Stimulated activated CD4-positive, alpha-beta T cell treated with anti-CD3 and anti-CD28 coated beads, Interleukin-12 subunit alpha, Interleukin-12 subunit beta, amount 100 ng/mL, for 4 hours (primary cell): ENCODE measurements at places on chromosomes 2 and 18.

- no peak for DNase-seq
Observed at GRCh38 chr2:64779117-64779690, 125.5 kb upstream of the SERTAD2 start.

DNA sequence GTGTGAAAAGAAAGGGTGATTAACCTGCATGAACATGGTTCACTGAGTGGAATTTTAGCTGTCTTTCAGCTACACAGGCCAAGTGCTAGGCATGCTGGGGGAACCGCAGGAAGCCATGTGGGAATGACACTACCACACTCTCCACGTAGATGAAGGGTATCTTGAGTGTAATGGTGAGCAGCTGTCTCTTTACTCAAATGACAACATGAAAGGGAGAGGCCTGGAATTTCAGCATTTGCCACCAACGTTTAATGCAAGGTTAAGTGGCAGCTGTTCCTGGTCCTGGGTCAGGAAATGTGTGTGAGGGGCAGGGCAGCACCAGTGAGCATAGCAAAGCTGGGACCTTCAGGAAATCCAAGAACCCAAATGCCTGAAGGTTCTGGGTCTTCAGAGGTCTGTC lies 588.4 kb downstream of the SLC4A3 start:
- DNase-seq, result no peak

DNA sequence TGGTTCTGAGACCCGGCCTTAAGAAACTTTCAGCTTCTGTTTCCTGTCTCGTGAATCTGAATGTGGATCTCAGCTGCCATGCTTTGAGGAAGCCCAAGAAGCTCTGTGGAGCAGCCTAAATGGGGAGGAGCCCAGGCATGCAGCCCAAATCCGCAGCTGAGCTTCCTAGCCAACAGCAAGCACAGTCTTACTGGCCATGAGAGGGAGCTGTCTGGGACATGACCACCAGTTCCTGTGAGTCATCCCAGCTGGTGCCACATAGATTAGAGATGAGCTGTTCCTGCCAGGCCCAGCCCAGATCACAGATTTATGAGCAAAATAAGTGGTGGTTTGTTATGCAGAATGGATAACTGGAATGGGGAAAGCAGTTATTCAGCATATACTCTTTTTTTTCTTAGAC lies 224.4 kb upstream of the APCDD1 start:
- no peak for DNase-seq

- DNase-seq, result no peak
Observed at GRCh38 chr2:126504949-126505348, 151.0 kb upstream of the GYPC start.

GRCh38 chr18:7941533-7941932 lies 374.4 kb downstream of the PTPRM start:
- DNase-seq, result no peak

DNA sequence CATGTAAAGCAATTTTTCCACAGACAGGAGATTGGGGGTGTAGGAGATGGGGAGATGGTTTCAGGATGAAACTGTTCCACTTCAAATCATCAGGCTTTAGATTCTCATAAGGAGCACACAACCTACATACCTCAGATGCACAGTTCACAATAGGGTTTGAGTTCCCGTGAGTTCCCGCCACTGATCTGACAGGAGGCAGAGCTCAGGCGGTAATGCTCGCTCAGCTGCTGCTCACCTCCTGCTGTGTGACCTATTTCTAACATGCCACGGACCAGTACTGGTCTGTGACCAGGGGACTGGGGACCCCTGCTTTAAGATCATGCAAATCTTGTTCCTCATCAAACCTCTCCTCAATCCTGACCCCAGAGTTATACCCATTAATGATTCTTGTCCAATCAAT lies 70.1 kb downstream of the RPE start:
- DNase-seq, result no peak

DNA sequence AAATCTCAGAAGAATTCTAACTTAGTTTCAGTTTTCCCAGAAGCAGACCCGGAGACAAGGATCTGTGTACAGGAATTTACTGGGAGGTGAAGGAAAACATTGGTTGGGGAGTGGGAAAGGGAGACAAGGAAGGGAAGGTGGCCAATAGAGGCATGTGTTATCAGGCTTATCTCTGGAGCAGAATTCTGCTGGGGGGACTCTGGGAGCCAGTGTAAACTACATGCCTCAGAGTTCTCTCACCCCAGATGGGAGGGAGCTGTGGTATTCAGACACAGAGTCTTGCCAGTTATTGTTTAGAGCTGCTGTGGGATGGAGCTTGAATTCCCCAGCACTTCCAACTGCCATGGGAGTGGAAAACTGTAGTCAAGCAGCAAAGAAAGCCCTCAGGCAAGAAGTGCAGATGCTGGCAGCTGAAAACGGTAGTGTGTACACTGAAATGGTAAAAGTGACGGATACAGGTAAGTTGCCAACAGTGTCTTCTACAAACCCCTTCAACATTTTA lies 19.0 kb downstream of the DNPEP start:
- DNase-seq, result no peak

- DNase-seq, result no peak
Observed at GRCh38 chr2:11865378-11865777, 118.9 kb downstream of the LPIN1 start.

DNA sequence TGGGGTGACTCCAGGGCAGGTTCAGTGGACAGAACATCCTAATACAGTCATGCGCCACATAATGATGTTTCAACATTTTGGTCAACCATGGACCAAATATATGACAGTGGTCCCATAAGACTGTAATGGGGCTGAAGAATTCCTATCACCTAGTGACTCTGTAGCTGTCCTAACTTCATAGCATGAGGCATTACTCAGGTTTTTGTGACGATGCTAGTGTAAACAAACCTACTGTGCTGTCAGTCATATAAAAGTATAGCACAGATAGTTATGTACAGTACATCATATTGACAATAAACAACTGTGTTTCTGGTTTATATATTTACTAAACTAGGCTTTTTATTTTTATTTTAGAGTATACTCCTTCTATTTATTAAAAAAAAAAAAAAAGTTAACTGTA lies 87.1 kb downstream of the CACNB4 start:
- no peak for DNase-seq

GRCh38 chr2:70984228-70984575 lies 5.8 kb downstream of the ANKRD53 start:
- no peak for DNase-seq

DNA sequence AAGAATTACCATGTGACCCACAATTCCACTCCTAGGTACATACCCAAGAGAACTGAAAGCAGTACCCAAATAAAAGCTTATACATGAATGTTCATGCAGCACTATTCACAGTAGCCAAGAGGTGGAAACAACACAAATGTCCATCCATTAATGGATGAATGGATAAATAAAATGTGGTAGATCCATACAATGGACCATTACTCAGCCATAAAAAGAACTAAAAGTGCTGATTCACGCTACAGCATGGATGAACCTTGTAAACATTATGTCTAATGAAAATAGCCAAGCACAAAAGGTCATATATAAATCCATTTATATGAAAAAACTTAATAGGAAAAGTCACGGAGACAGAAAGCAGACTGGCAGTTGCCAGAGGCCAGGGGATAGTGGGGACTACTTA lies 23.6 kb upstream of the ZFP36L2 start:
- DNase-seq, result no peak

DNA sequence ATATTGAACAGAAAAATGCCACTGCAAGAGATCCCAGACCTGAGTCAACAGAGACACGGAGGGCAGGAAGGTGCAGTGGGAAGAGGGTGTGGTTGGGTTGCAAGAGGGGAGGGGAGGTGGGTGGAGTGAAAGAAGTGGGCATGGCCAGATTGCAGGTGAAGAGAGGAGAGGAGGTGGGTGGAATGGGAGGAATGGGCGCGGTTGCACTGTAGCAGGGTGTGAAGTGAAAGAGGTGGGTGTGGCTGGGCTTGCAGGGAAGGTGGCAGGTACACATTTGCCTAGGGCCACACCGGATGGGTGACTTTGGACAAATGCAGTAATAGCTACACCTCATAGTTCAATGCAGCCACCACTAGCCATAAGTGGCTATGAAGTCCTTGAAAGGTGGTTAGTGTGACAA lies 71.1 kb downstream of the DOCK10 start:
- DNase-seq, result no peak

DNA sequence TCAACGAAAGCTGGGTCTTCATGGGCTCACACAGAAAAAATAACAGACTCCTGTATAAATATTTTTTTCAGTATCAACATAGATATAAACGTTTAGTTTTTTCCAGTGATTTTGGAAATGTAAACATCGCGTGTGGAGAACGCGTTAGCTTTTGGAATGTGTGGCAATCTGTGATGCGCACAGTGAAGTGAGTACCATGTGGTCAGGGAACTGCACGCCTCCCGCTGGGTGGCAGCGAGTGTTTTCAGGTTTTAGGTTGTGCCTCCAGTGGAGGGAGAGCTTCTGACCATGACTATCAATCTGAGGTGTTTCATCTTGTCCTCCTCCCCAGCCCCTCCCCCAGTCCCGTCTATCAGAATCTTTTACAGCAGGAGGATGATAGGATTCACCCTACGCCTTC lies 127.8 kb downstream of the ARHGAP28 start:
- DNase-seq, result no peak

DNA sequence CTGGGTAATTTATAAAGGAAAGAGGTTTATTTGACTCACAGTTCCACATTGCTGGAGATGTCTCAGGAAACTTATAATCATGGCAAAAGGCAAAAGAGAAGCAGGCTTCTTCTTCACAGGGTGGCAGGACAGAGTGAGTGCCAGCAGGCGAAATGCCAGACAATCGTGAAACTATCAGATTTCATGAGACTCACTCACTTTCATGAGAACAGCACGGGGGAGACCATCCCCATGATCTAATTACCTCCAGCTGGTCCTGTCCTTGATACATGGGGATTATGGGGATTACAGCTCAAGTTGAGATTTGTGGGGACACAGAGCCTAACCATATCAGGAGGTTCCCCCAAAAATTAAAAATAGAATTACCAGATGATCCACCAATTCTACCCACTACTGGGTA lies 675.5 kb upstream of the SLC8A1 start:
- DNase-seq, result no peak

DNA sequence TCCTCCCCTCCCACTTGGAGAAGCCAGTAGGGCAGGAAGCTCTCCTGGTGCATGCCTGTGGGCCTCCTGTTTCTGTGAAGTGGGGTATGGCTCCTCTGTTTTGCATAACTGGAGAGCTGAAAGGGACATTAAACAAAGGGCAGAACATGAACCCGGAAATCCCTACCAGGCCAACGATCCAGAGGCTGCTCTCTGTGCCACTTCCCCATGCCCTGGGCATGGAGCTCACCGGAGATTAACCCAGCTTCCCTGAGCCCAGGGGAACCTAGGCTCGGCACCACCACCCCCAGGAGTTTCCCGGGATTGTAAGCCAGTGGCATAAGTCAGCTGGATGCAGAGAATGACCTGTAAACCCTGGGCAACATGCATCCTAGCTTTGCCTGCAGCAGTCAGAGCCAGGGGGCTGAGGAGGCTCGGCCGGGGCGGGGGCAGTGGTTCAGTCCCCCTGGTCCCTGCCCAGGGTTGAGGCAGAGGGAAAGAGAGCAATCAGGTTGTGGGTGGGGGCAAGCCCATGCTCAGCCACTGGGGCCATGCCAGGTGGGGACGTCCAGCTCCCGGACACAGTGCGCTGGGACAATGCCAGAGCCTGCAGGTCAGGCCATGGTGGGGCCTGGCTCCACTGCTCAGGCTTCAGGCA lies 49.5 kb downstream of the TIMM21 start:
- no peak for DNase-seq

GRCh38 chr2:113169002-113169530 lies 4.7 kb upstream of the PSD4 start:
- DNase-seq, result no peak

DNA sequence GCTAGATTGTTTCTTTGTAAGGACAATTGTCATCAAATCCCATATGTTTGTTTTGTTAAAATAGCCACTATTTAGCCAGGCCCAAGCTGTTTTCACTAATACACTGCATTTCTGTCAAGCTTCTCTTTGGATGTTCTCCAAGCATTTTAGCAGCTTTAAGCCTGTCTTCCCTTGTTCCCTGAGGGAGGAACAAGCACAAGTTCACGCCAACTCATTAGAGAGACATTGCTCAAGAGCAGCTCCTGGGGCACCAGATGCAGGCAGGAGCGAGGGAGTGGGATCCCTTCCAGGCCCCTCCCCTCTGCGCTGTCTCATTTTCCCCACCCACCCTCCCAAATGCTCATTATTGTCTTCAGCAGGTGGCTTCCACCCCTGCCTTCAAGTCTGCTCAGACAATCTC lies 32.6 kb upstream of the PPP3R1 start:
- DNase-seq, result no peak

GRCh38 chr18:79100944-79101343 lies 31.8 kb downstream of the ATP9B start:
- no peak for DNase-seq

- DNase-seq, result no peak
Observed at GRCh38 chr2:221270806-221271205, 301.3 kb downstream of the EPHA4 start.

- DNase-seq, result no peak
Observed at GRCh38 chr2:174760845-174761473, 3.3 kb downstream of the CHRNA1 start.

- no peak for DNase-seq
Observed at GRCh38 chr2:102066554-102066953, 74.8 kb downstream of the IL1R2 start.

DNA sequence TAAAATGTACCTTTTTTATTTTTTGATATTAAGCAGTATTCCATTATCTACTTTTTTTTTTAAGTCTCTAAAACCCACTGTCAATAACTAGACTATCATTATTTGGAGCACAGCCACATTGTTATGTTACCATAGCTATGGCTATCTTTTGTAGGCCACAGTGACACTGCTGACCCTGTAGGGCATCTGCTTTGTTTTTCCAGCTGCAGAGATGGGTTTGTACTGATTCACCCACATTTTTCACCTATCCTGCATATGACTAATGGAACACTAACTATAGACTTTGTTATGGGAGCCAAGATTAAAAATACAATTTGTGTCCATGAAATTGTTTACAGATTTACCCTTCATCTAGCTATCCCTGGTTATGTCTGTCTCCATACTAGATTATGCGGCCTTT lies 21.6 kb upstream of the OTX1 start:
- no peak for DNase-seq

- no peak for DNase-seq
Observed at GRCh38 chr2:182281276-182281675, 145.6 kb downstream of the PDE1A start.

DNA sequence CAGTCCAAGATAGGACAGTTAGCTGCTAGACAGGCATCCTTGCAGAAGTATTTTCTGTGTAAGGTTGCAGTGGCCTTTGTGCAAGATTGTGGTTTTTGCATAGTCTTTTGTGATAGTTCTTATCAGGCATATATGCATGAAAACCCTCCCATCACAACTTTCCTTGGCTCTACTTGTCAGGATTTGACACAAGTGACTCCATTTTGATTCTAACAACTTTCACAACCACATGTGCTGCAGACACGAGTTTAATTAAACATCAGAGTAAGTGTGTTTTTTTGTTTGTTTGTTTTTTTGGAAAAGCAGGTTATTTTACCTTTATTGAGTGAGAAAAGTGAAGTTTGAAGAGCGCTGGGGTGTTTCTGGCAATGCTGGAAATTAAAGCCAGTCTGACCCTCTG lies 902.0 kb upstream of the GCFC2 start:
- no peak for DNase-seq

DNA sequence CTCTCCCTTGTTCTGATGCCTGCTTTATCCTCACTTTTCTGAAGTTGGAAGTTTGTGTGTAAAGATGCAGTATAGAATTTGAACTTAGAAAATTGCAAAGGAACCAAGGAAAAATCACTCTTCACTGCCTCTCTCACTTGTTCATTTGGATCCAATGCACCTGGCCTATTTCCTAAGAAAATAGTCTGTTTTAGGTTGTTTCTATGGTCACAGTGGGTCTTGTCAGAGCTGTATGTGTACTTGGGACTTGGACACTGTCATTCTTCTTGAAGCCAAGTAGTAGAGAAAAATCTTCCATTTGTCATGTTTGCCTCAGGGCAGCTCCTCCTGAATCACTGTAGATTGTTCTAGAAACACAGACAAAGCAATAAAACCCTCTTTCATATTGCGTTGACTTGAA lies 80.3 kb upstream of the SESTD1 start:
- DNase-seq, result no peak
